IPS-NIHi11 (cell line): ENCODE measurements at places on chromosomes 2 and 18.

- DNase-seq: no peak
Observed at GRCh38 chr18:26279428-26279827, 53.2 kb downstream of the TAF4B start.

DNA sequence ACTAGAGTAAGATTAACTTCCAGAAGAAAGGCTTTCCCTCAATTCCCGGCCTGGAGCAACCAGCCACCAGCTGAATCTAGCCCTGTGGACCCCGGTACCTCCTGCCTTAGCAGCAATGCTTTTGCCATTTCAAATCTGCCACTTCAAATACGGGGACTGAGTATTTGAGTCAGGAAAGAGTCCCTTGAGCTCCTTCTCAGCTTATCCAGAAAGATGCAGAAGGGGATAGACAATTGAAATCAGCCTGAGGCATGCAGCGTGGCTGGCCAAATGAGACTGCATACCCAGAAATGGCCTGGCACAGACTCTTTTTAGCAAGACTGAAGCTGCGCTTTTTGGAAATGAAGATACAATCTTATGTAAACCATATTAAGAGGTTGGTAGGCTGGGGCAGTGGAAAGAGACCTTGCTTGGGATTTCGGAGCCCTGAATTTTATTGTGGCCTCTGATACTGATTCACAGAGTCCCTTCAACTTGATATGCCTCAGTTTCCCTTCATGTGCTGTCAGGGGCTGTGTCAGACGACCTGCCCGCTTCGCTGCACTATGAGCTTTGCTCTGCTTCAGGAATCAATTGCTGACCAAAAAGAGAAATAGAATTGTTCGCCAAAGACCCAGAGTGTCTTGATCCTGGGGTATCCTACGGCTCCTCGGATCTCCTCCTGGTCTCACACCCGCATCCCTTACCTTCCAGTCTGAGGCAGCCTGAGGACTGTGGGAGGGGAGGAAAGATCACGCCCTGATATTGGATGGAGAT lies 1.0 kb downstream of the MATN3 start:
- DNase-seq: no peak

DNA sequence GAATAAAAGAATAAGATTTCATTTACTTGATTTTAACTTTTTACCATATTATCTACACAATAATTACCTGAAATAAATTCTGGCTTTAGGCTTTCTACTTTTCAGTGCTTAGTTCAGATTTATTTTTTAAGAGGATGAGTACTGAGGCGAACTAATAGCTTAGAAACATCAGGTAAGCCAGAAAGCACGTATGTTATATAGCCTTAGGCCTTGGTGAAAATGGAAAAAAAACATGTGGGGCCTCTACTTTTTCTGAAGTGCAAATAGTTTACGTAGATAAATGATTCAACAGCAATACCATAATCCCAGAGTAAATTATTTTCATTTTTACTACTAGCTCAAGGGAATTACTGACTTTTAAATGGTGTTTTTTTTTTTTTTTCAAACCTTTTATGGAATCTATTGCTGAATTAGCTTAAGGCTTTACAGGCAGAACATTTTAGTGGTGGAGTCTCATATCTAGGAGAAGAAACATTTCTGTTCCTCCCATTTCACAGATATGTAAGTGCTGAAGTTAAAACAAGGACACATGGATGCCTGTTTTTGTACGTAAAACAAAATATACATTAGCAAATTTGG lies 6.2 kb downstream of the CPS1 start:
- no peak for DNase-seq

DNA sequence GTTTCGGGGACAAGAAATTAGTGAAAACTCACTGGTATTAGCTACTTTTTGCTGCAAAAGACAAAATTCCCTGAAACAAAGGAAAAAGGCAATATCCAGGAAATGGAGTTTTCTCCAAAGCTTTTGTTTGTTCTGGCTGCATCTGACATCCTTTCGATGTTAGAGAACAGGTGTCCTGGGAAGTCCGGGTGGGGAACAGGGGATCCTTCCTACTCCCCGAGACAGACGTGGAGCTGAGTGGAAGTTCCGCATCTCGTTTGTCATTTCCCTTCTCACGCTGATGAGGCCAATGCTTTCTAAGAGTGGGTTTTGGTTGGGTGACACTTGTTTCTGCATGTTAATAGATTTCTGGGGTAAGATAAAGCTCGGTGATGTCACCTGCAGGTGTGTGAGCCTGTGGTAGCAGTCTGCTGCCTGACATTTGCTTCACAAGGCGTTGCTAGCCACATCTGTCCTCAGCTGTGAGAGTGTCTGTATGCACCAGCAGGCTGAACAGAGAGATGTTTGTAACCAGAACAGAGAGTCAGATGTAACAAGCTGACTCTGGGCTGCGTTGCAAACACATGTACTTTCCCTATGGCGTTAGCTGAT lies 125.9 kb downstream of the ACOXL start:
- no peak for DNase-seq
